ENCODE measurements at places on chromosomes 5 and 9.
A peak's percentile ranks its signal among the peaks of the same experiment; 100 is the strongest.

GRCh38 chr5:62354028-62354874 is 48.2 kb downstream of the KIF2A start:
- DNase-seq, result peak; percentile 34

DNA sequence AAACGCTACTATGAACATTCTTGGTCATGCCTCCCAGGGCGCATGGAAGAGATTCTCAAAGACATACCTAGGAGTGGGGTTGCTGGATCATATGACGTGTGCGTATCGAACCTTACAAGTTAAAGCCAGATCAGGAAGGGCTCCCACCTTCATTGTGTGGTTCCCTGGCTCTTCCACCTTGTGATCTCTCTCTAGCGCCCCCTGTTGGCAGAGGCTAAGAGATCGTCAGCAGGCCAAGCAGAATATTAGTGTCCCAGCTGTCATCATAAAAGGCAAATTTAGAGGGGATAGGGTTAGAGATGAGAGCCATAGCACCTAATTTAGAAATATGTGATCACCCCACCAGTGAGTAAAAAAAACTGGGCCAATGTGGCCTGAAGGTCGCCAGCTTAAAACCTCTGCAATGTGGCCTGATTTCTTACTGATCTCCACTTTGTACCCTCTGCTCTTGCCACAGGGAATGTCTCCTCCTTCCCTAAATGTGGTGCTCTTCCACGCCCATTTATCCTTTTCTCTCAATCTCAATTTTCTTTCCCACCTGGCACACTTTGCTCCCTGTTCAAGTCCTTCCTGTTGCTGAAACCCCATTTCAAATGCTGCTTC is 91.7 kb upstream of the SHB start:
- DNase-seq, result no peak

DNA sequence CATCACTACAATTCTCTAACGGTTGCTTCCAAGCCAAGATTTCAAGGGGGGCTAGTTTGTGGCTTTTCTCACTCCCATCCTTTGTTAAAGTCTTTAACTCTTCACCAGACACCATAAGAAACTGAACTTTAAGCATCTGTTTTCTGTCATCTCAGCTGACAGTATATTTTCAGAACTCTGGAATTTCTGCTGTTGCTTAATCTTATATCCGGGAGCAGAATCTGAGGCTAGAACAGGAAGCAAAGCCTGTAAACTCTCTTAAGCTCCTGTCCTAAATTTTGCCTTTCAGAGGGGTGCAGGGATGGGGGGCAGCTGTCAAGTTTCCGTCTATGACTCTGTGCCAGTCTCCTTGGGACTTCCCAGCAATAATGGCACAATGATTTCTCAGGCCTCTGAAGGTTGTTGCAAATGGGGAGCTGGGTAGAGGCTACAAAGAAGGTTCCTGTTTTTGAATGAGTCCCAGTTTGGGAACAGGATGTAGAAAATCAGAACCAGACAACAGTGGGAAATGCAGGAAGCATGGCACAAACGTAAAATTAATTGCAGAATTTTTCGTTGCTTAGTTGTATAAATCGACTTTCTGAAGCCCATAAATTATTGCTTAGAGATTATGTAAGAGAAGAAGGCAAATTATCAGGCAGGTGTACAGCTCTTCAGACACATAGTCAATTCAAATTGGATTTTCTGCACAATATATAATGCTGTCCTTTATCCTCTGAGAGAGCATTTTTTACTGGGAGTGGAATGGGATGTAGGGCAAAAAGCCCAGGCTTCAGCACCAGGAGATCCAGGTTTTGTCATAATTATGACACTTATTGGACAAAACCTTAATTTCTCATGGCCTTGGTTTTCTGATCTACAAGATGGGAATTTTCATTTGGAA is 430.9 kb downstream of the DMAC1 start:
- DNase-seq, result peak; percentile 91

DNA sequence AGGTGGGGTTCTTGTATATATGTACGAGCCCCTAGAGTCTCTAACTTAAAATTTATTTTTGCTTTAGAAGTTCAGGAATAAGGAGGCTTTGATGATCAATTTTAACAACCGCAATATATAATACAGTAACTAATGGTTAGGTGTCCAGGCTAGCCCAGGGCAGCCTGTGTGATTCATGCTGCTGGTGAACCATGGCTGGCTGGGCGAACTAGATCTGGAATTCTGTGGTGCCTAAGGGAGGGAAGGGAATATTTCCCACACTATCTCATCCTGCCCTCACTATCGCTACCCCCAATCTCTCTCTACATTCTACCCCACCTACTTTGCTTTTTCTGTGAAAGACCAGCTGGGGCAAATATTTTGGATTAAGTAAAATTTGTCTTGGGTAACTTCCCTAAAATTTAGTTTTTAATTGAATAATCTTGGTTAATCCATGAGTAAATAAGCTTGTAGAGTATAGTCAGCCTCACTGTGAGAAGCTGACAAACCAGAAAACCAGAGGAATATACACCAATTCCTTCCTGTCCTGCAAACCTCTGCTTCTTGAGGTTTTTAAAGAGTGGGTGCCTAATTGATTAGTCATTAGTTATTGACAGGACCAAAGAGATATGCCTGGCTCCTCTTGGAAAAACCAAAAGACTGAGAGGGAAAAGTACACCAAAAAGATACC is 115.1 kb upstream of the CCDC152 start:
- no peak for DNase-seq

- no peak for DNase-seq
Measured at GRCh38 chr5:149466457-149466972, 84.7 kb downstream of the CSNK1A1 start.

Data from right lung (tissue), 10 donors.